HEK293T (cell line): ENCODE measurements at places on chromosomes 5 and 9.

GRCh38 chr5:21067724-21068123, 1079.7 kb upstream of the CDH18 start:
- DNase-seq, result no peak

GRCh38 chr5:8905021-8905420, 640.9 kb downstream of the SEMA5A start:
- DNase-seq, result no peak

DNA sequence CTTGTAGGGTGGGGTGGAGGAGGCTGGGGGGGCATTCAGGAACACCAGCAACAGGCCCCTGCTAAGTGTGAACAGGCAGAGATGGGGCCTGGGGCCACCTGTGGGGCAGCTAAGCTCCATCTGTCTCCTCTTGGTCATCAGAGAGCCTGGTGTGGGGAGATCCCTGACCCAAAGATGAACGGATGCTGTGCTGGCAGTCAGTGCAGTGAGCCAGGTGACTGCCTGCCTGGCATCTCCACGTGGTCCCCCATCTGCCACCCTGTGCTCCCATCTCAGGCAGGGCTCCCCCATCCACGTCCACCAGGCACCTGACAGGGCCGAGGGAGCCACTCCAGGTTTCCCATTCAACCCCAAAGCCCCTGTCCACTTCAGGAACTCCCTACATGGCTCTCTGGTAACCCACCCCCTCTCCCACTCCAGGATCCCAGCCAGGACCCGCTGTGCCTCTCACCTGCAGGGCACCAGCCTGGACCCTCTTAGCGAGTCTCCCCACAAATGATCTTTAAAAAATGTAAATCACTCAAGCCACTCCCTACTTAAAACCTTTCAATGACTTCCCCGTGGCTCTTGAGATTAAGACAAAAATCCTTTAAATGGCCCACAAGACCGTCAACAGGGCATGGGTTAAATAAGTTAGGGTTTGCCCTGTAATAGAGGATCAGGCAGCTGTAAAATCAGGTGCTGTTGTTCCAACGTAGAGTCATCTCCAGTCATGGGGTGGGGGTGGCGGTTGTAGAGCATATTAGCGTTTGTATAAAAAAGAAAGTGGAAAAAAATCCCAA, 60.8 kb downstream of the LMX1B start:
- no peak for DNase-seq

DNA sequence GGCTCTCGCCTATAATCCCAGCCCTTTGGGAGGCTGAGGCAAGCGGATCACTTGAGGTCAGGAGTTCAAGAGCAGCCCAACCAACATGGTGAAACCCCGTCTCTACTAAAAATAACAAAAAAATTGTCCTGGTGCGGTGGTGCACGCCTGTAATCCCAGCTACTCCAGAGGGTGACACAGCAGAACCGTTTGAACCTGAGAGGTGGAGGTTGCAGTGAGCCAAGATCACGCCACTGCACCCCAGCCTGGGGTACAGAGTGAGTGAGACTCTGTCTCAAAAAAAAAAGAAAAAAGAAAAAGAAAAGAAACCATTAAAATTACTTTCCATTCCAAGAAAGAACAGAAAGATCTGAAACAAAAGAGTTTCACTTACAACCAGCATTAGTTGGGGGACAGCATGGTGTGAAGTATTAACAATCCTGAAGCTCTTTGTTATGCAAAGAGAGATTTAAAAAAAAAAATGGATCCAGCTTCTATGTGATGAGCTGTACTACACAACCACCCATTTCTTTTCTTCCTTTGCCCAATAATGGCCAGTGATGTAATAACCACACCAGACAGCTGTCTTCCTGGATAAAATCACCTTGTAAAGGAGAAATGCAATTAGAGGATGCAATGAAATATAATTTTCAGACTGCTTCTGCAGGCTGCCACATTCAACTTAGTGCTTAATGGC, 76.9 kb downstream of the MED27 start:
- no peak for DNase-seq

- no peak for DNase-seq
Observed at GRCh38 chr5:75608870-75609269, 2.4 kb upstream of the ANKDD1B start.

DNA sequence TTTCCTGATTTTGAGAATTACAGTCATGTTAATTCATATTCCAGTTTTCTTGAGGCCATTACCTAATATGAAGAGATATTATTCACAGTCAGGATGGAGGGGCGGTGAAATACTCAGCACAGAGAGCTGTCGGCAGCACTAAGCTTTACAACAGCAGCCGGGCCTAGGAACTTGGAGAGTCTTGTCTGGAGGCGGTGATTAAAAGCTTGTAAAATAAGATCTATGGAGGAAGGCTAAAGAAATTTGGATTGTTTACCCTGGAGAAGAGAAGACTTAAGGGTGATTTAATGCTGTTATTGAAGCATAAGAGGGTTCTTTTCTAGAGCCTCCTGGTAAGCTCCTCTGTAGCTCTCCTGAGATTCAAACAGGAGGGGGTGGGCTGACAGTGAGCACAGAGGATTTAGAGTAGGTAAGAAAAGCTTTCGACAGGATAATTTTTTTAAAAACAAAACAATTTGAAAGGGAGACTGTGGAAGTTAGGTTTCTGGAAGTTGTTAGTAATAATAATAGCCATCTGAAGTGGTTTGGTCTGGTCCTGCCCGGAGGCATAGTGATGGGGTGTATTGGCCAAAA, 406.3 kb upstream of the ADAMTSL1 start:
- DNase-seq, result peak; percentile 9

- DNase-seq, result no peak
Observed at GRCh38 chr9:18358325-18358724, 115.6 kb upstream of the ADAMTSL1 start.

- DNase-seq, result no peak
Observed at GRCh38 chr9:135973277-135974219, 12.4 kb upstream of the UBAC1 start.

- peak; percentile 99 for DNase-seq
Observed at GRCh38 chr5:611731-612486, at the start of gene CEP72. Gene CEP72, plus strand, starts transcription at chr5:612340. Its CDS starts 22 bp downstream, at chr5:612362.

- no peak for DNase-seq
Observed at GRCh38 chr9:21590058-21590996, 108.2 kb upstream of the IFNE start.

- DNase-seq, result no peak
Observed at GRCh38 chr9:116137010-116137409, 16.6 kb upstream of the PAPPA start.

DNA sequence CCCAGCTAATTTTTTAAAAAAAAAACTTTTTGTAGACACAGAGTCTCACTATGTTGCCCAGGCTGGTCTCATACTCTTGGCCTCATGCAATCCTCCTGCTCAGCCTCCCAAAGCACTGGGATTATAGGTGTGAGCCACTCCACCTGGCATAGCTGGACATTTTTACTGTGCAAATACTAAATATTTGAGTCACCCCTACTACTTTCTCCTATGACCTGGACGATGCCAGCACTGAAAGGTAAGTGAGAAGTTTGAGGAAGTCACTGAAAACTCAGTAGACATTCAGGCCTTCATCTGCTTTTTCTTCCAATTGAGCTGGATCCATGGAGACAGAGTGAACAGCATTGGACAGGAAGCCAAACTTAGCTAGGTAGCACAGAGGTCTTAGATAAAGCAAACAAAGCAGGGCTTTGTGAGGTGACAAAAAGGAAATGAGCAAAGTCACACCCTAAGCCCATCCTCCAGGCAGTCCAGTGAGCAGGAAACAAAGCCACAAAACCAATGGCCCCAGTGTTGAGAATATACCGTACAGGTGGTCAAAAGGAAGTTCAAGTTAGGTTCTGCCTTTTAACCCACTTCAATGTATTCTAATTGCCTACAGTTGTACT, 192.6 kb upstream of the RASA1 start:
- no peak for DNase-seq

- DNase-seq, result no peak
Observed at GRCh38 chr5:142366007-142366406, 41.2 kb upstream of the SPRY4 start.

DNA sequence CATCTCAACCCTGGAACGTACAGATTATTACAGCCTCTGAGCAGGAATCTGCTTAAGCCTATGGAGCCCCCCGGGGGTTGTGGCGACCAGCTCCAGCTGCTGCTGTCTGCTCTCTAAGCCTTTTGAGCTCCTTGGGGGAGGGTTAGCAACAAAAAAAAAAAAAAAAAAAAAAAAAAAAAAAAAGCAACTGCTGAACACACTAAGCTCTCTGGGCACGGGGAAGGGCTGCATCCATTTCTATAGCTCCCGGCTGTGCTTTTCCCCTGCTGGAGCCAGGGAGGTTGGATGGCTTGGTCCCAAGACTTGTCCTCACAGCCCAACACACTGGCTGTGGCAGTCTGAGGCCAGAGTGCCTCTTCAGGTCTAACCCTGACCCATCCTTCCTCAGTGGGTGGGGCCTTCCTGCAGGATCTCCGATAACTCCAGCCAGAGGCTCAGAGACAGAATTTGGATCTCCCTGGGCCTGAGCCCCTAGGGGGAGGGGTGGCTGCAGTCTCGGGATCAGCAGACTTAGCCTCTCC, 82.1 kb downstream of the FBN2 start:
- no peak for DNase-seq

DNA sequence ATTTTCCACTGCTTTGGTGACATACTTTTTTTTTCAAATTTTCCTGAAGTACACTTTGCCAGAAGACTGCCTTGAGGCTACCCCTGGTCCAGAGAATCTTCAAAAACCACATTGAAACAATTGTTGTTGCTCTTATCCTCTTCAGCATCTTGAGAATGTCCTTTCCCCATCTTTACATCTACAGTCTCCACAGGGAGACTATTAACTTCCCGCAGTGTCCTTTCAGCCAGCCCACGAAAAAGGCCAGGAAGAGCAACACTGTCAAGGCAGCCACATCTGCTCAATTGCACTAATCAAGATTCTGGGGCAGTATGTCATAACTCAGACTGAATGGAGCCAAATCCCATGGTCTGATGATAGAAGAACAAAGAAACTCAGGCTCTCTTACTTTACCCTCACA, 148.3 kb downstream of the ENC1 start:
- no peak for DNase-seq

GRCh38 chr5:155665361-155665760, 651.8 kb downstream of the KIF4B start:
- no peak for DNase-seq

- no peak for DNase-seq
Observed at GRCh38 chr9:69757996-69758675, 1.7 kb downstream of the PTAR1 start.

GRCh38 chr9:135612981-135613910, 26.1 kb downstream of the GLT6D1 start:
- DNase-seq, result peak; percentile 2

DNA sequence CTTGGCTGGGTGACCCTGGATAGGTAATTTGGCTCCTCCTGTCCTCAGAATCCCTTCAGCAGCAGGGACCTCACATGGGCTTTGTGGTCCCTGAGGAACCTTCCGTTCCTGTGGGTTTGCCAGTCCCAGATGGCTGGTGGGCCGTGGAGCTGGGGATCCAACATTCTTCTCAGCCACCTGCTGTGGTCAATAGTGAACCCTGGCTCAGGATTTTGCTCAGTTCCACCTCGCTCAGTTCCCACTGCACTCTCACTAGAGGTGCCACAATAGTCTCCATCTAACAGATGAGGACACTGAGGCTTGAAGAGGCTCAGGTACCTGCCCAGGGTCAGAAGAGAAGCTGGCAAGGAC, 17.1 kb upstream of the SPOUT1 start:
- no peak for DNase-seq

DNA sequence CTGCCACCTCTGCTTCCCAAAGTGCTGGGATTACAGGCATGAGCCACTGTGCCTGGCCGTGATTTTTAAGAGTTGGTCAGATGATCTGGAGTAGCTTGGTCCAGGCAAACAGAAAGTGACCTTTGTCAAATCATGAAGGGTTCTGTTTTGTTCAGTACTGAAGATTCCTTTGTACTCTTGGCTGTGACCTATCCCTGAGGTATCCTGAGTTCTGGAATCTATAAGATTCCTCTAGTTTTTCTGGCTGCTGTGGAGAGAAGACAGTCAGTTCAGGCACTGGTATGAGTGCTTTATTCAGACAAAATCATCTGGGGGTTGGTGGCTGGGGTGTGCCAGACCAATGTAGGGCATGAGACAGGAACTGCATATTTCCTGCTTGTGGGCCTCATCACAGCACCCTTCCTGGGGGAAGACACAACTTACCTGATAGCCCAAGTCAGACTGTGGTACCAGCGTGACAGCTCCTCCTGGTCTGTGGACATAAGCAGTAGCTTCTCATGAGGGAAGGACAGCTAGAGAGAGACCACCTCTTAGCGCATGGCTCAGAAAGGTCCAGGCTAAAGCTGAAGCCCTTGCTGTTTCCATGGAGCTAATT, 3.1 kb downstream of the ARHGEF39 start:
- no peak for DNase-seq

DNA sequence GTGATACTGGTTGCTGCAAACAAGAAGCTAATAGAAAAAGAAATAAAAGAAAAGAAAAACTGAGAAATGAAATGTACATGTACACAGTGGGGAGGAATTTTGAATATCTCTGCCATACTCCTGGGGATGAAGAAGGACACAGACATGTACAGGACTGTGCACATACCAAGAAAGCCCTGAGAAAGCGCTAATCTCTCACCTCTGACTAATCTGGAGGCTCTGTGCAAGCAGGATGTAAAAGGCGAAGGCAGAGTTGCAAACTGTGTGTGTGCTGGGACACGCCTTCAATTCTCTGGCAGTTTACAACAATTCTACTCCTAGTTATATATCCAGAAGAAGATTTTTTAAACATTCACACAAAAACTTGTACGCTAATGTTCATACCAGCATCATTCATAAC, 211.4 kb downstream of the KIAA0825 start:
- no peak for DNase-seq

DNA sequence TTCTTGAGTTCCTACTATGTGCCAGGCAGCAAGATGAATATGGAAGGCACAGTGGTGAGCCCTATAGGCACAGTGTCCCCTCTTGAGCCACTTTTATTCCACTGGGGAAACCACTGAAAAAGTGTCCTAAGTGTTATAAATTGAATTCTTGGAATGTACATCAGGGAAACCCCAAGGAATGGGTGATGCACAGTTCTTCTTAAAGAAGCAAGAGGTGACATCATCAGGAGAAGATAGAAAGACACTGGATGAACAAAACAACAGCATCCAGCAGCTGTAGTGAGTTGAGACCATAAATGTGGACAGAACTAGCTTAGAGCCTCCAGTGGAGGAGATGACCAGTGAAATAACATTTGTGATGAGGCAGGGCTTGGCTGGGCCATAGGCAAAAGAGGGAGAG, 199.2 kb upstream of the ANKRD55 start:
- DNase-seq, result no peak

- DNase-seq, result no peak
Observed at GRCh38 chr5:94544875-94545547, 73.4 kb downstream of the KIAA0825 start.

- DNase-seq, result no peak
Observed at GRCh38 chr5:17314907-17315471, 97.6 kb downstream of the BASP1 start.

DNA sequence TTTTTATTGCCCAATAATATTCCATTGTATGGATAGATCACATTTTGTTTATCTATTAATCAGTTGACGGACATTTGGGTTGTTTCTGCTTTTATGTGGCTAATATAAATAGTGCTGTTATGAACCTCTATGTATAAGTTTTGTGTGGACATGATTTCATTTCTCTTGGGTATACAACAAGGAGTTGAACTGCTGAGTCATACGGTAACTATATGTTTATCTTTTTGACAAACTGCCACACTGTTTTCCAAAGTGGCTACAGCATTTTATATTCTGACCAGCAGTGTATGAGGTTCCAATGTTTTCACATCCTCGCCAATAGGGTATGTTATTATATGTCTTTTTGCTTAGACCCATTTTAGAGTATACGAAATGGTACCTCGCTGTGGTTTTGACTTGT, 264.3 kb downstream of the RFX3 start:
- no peak for DNase-seq

GRCh38 chr5:127316011-127316410, 25.4 kb downstream of the MEGF10 start:
- DNase-seq, result no peak
